Progenitor cell of endocrine pancreas (in vitro differentiated cells): ENCODE measurements at places on chromosomes 4 and X.
A peak's percentile ranks its signal among the peaks of the same experiment; 100 is the strongest.

- DNase-seq: no peak
These were observed 388.7 kb downstream of the ADGRL3 start for GRCh38 chr4:61588621-61589402.

GRCh38 chr4:98786866-98787265 is 128.5 kb upstream of the TSPAN5 start:
- no peak for DNase-seq

GRCh38 chr4:149751174-149751573 is 64.5 kb downstream of the IQCM start:
- no peak for DNase-seq

- DNase-seq: no peak
These were observed 364.8 kb downstream of the PCDH10 start for GRCh38 chr4:133513901-133514300.

GRCh38 chr4:74969507-74970474 is 36.9 kb downstream of the PARM1 start:
- no peak for DNase-seq

- DNase-seq: no peak
These were observed 7.3 kb downstream of the ZNF280C start for GRCh38 chrX:130261296-130261893.

- no peak for DNase-seq
These were observed 58.9 kb downstream of the HAUS3 start for GRCh38 chr4:2182994-2183393.

DNA sequence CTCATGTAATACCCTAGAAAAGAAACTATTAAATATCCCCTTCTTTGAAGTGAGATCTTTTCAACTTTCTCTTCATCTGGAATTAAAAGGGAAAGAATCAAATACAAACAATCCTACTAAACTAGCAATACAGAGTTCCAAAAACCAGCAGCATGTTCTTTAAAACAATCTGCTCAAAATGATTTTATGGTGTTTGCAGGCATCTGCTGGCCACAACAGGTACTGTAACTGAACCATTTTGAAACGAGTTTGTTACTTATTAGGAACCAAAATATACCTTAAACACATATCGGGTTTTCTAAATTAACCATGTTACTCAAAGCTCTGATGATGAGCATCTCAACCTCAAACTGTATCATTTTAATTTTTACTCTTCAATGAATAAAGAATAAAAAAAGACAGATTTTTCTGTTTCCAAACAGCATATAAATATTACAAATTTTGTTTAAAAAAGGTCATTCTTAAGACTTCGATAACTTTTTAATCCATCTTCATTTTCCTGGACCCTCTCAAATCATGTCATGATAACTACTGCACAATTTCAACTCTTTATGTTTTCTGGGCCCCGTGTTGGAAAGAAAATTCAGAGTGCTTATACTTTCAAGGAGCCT is 56.5 kb downstream of the ARAP2 start:
- DNase-seq: no peak

DNA sequence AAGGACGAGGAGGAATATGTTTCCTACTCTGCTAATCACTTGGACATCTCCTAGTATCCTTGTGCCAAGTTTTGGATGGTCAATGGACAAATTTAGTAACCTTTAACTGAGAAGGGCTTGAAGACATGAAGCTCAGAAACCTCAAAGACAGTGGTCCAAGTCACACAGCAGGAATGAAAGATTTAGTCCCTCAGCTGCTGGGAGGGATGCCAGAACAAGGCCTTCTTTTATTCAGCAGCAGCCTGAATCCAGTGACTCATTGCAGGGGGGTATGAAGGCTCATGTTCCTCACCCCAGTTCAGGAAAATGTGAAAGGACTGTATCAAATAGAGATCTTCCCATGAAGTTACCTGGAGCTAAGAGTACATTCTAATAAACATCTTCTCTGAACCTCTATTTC is 214.9 kb upstream of the UGT8 start:
- no peak for DNase-seq

- DNase-seq: no peak
These were observed 12.9 kb upstream of the PRKG2 start for GRCh38 chr4:81227968-81228367.

GRCh38 chr4:87268411-87268810 is 48.0 kb upstream of the KLHL8 start:
- DNase-seq: no peak

DNA sequence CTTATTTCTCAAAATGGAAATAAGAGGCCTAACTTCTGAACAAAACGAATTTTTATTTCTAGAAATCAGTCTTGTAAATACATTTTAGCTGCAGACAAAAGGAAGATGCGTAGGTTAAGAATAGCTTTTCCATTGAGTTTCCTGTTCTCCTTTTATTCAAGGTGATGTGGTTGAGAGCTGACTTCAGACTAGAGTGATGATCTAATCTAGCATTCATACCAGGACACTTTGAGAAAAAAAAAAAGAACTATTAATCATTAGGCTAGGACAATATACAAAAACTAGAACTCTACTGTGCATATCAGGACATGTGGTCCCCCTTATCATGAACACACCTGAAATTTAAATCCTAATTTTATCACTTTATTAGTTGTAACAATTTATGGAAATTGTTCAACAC is 884.5 kb upstream of the EPHA5 start:
- no peak for DNase-seq

DNA sequence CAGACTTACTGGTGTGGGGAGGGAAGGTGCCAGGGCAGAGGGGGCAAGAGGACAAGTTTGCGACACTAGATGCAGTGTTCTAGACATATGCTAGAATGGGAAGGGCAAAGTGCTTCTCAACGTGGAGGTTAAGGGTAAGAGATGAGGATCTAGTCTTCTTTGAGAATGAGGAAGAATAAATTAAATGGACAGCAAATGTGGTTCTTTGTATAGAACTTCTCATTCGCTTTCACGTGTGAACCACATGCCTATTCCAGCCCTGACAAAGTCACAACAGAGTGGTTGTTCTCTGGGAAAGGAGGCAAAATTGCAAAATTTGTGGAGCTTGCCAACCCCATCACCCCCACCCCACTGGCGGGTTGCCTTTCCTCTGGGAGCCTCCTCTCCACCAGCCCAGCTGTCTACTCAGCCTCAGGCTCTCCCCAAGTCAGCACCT is 1.5 kb upstream of the ANXA5 start:
- no peak for DNase-seq

GRCh38 chr4:186958726-186959350 is 235.2 kb upstream of the FAT1 start:
- no peak for DNase-seq

DNA sequence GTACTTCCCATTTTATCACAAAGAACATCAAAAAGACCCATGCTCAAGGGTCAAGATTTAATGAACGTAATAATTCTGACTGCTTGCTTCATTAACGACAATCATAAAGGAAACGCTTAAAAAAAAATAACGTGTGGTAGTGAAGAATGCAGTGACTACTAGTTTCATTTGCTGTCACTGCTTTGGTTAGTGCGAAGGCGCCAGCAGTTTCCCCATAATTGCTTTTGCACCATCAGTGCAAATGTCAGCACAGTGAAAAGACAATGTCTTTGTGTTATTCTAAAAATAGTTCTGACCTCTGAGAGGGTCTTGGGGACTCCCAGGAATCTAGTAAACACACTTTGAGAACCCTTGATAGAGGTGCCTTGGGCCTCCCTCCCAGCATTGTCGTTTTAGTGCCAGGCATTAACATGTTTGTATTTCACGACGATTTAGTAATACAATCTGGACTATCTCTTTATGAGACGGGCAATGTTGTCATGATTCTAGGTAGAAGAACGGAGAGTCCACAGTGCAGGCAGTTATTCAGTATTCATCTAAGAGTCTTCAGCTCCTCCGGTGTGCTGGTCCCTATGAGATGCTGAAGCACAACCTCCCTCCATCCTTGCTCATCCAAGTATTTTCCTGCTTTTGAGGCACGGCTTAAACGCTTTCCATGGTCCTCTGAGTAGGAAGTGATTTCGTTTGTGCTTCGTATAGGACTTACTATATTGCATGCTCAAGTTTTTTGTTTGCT is 71.0 kb downstream of the AFF1 start:
- DNase-seq: no peak

GRCh38 chrX:130529531-130529930 is 127.7 kb downstream of the RBMX2 start:
- no peak for DNase-seq

DNA sequence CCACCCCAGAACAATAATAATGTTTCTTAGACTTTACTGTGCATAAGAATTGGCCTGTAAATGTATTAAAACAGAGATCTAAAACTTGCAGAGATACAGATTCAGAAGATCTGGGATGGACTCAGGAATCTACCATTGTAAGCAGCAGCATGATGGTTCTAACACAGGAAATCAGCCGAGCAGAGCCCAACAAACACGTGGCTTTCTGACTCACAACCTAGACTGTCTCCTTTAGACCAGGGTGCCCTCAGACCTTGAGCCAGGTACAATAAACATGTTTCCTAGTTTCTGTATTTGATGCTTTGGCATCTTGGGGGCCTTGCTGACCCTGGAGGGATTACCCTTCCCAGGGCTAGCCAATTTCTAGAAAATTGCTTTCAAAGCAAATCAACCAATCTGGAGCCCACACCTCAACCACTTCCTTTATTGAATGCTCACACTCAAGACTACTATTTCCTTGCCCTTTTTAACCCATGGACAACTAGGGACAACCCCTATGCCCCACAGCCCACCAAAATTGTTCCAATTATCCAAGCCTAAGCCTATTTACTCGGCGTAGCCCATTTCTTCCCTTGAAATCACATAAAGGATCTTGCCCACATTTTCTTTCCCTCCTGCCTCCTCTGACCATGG is 80.5 kb downstream of the TBC1D9 start:
- no peak for DNase-seq

GRCh38 chr4:39571054-39571453 is 43.8 kb upstream of the UGDH start:
- DNase-seq: no peak

GRCh38 chr4:145012841-145013240 is 85.2 kb downstream of the ANAPC10 start:
- no peak for DNase-seq

DNA sequence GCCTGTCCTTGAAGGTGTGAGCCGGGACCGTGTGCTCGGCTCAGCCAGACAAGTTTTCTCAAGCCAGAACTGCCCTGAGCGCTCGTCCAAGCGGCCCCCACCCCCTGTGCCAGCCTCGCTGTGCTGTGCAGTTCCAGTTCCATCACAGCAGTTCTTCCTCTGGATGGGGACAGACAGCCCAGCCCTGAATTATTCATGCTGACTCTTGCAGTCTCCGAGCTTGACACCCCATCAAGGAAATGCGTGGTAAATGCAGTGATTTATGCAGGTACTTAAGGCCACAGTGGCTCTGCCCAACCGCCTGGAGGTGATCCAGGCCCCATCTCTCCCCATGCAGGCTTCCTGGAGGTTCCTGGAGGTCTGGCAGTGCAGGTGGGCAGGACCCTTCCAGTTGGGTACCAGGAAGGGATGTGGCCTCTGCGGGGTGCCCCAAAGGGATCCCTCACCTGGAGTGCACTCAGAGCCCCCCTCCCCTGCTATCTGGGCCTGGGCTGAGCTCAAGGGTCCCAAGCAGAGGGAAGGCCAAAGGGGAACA is 44.8 kb upstream of the HMX1 start:
- DNase-seq: peak; percentile 7

DNA sequence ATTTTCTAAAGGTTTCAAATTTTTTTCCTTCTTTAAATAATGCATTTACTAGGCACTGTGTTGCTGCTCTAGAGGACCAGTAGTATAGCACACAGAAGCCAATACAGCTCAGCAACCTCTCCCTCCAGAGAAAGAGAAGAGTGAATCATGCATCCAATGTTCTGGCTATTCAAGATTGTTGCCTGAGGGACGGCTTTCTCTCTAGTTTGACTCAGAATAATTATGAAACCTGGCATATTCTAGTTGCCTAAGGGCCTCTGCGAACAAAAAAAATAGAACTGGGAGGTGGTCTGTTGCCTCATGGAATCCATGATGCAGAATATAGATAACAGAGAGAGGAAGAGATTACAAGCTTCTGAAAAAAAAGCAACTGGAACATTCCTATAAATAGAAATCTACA is 1233.3 kb upstream of the PABPC4L start:
- no peak for DNase-seq

GRCh38 chr4:56655209-56655626 is 25.9 kb downstream of the HOPX start:
- no peak for DNase-seq

DNA sequence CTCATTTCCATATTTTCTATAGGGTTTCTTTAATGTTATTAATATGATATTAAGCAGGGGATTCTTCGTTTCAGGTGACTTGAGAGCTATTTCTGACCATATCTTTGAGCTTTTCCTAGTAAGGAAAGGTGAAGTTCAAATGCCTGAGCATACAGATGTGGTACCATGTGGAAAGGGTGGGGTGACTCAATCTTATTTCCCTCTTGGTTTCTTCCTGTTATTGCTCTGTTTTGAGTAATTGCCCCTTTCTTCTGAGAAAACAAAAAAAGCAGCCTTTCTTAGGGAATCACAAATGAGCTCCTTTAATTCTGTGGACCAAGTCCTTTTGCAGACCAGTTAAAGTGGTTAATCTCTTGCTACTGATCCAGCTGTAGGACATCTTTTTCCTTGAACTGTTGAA is 41.0 kb upstream of the AGA start:
- DNase-seq: no peak

DNA sequence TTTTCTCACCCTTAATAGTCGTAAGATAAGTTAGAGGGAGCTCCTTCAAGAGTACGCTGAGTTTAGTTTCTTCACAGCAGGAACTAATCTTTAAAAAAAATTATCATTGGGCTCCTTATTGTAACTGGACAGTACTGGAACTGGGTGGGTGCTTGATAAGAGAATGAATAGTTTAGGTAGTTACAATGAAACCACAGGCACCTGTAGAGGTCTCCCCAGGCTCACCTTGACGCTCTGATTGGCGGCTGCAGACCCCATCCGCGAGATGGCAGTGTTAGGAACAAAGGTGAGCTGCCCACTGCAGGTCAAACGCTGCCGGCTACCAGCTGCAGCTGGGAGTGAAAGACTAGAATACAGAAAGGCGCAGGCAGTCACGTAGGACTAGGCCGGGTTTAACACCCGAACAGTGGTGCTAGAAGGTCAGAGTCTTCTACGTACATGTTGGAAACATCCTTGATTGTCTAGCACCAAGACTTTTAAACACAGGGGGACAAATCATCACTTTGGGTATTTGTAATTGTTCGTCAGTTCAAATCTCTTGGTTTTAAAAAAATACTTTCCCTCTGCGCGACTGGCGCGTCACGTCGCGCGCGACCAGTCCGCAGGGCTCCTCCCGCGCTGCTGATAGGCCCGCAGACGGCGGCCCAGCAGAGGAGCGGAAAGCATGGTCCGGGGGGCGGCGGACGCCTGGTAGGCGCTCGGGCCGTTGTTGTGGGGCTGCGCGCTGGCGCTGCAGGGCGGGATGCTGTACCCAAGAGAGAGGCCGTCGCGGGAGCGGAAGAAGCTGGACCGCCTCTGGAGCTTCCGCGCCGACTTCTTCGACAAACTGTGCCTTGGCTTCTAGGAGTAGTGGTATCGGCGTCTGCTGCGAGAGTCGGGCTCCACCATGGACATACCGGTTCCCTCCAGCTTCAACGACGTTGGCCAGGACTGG is 45.6 kb downstream of the SMARCA5 start:
- DNase-seq: peak; percentile 42

- no peak for DNase-seq
These were observed 22.4 kb downstream of the RBM47 start for GRCh38 chr4:40607221-40607620.
